Epithelial cell of esophagus (primary cell): ENCODE measurements at places on chromosomes 11 and 22.

- DNase-seq = no peak
Observed at GRCh38 chr11:105783216-105783615, 173.3 kb downstream of the GRIA4 start.

DNA sequence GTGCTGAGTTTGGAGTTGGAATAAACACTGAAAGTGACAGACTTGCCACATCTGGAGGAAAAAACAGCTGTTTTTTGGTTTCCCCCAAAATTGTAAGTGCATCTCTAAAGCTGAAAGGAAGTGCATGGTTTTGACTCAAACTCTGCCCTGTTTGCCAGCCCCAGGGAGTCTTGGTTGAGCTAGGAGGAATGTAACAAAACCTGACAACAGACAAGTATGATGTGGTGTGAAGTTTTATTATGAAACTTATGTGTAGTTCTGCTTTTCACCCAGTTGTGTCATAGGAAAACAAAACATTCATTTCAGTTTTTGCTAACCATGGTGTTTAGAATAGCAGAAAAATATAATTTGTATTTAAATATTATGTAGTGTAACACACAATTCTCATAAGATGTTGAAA, 31.7 kb upstream of the PDE3B start:
- DNase-seq = peak; percentile 7

GRCh38 chr22:29702931-29703501, 16.8 kb upstream of the CABP7 start:
- no peak for DNase-seq

- DNase-seq = no peak
Observed at GRCh38 chr11:18332302-18332701, 9.9 kb downstream of the GTF2H1 start.

DNA sequence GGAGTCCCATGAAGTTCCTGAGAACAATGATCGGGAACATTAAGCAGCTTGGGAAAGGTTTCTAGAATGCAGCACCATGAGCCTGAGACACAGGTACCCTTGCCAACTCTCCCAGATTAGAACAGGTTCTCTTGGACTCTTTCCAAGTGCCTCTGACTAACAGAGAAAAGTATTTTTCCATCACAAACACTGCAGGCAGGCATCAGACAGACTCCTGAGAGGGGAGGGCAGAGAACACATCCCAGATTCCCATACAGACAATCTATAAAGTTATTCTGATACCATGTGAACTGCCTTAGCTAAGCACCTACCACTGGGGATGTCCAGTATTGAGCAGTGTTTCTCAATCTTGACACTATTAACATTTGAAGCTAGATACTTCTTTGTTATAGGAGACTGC, 27.3 kb downstream of the SERGEF start:
- peak; percentile 89 for DNase-seq

DNA sequence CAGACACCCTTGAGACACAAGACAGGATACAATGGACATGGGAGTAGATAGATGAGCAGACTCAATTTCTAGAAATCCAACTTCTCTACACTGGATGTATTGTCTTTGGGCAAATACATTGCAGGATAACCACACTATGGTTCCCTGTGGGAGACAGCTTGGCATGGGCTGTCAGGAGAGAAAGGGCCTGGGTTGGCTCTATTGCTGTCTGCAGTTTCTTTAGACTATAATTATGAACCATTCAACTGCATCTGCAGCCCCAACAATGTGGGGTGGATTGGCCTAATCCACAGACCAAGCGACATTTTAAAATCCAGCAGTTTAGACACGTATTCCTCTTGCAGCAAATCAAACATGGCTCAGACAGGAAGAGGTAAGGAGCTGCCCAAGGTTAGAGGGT, 60.3 kb downstream of the ETS1 start:
- no peak for DNase-seq

DNA sequence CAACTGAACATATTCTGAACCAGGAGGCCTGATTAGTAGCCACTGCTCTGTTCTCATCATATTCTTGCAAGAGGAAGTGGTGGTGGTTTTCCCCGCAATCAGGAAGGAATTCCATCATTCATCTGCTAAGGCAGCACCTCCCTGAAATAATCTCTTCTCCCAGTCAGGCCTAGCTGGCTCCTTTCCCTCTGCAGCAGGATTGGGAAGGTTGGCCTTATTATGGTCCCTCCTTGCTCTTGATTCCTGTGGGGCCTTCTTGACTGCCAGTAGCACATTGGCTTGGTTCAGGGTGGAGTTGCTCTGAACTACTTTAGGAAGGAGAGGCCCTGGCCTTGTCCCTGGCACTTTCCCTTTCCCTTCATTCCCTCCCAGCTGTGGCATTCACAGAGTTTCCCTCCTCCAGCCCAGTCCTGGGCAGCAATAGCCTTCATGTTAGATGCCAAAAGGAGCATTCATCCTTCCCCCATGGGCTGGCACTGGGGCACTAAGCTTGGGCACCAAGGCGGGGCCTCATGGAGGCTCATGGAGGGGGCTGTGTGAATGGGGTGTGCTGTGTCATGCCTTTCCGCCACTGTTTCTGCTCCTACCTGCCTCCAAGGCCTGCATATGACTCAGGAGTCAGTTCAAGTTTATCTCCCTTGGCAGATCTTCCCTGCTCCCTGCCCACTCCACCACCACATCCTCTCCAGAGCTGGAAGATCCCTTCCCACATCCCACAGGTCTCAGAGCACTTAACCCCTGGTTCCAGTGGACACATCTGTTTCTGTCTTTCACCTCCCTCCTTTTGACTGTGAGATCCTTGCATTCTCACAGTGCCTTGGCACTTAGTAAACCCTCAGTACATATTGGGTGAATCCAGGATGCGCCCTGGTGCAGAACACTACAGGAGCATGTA, 27.6 kb upstream of the CD44 start:
- DNase-seq = peak; percentile 94

DNA sequence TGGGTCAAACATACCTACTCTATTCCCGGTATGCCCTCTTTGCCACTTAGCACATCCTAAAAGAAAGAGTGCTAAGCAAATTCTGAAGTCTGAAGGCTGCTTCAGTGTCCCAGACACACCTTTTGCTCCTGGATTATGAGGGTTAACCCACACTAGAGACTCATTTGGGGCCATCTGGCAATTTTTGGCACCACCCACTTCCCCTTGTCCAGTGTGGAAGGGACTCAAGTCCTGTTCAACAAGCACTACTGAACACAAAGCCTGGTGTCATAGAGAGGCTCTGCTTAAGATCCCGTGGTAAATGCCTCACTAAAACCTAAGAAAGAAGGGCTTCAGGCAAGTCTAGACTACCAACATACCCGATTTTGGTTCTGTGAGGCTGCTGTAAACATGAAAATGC, 85.8 kb downstream of the SERGEF start:
- DNase-seq = no peak
